BE2C (cell line): ENCODE measurements at places on chromosomes 6 and 20.

DNA sequence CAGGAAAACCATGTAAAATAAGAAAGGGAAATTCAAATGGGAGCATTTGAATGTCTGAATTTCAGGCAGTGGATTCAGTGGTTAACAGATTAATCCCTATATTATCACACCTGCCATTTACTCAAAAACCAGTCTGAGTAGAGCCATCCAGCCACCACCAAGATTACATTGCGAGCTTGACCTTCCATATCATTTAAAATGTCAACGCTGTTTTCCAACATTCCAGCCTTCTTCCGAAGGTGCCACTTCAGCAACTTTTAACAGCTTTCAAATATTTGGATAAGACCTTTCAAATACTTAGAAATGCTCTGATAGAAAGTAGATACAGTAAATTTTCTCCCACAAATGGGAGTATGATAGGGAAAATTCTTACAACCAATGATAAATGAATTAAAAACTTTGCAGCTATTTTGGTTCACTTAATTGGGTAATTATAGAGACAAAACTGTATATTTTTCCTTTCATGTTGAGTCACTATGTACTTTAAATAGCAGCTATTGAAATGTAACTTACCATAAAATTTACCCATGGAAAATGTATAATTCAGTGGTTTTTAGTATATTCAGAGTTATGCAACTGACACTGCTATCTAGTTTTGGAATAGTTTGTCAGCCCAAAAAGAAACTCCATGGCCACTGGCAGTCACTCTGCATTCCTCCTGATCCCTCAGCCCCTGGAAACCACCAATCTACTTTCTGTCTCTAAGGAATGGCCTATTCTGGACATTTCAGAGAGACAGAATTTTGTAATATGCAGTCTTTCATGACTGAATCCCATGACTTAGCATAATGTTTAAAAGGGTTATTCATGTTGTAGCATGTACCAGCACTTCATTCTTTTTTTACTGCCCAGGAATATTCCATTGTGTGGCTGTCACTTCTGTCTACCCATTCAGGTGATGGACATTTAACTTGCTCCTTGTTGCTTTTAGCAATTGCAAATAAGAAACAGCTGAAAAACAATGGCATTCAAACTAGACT lies 21.5 kb downstream of the EZR start:
- DNase-seq = no peak

DNA sequence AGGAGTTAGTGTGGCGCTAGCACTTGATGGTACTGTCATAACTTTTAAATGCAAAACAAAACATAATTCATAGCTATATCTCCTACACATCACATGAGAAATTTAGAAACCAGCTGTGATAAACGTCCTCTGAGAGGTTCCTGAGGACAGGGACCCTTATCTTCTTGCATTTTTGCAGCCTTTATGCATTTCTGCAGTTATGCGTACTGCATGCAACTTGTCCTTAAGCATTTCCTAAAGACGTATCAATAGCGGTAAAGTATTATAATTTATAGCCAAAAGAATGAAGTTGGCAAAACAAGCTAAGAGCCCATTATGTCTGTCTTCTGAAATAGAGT lies 1.7 kb downstream of the NAPB start:
- DNase-seq = no peak

- no peak for DNase-seq
These were observed 165.6 kb upstream of the OGFRL1 start for GRCh38 chr6:71123051-71123450.

DNA sequence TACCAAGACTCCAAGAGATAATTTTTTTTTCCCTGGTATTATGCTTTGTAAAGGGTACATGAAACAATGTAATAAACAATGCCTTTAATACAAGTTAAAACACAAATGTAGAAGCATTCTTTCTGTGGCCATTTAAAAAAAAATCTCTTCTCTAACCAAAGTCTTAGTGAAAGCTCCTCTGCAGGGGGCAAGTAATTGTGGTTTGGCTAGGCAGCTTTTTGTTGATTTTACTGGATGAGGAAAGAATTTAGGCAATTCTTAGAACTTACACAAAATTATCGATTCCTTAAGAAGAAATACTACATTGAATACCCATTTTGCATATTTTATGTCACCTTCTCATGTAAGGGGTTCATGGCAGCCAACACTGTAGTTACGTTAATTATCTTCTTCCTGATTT lies 12.4 kb downstream of the TFB1M start:
- DNase-seq = no peak

DNA sequence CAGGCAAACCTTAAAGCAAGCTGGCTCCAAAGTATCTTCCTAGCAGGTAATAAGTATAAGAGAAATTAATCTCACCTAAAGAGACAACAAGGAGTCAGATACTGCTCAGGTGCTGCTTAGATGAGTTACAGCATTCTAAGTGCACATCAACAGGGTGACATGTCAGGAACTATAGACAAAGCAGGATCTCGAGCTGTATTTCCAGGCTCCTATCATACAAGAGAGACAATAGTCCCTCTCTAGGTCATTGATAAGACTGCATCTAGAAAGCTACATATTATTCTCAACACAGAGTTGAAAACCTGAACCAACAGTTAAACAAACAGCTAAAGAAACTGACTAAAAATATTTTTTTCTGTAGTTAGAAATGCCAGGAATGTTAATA lies 3.9 kb downstream of the PTPRK start:
- peak; percentile 17 for DNase-seq

- DNase-seq = peak; percentile 69
These were observed 58.4 kb downstream of the TRIM38 start for GRCh38 chr6:26021001-26021349.

DNA sequence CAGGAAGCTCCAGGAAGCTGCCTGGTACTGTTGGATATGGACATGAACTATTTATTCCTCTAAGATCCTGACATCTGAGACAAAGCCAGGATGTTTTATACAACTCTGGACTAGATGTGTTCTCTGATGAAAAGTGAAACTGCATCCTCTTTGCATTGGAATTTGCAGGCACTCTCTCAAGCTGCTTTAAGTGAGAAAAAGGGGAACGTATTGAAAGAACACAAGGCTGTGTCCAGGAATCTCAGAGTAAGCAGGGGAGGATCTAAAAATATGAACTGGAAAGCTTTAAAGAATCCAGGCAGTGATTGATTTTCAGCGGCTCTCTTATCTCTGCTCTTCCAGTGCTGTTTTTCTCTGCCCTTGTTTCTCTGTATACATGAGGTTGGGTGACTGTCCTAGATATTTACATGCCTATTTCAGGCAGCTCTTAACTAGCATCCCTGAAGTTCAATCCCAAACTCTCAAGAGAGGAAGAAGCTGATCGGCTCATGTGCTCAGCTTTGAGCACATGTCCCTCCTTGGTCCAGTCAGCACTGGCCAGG lies 193.8 kb downstream of the PLCB4 start:
- DNase-seq = no peak

GRCh38 chr6:26103141-26103769 lies 16.0 kb downstream of the HFE start:
- DNase-seq = no peak

GRCh38 chr6:147829835-147830234 lies 321.3 kb downstream of the SAMD5 start:
- no peak for DNase-seq

- DNase-seq = peak; percentile 46
These were observed 984 bp downstream of the TNFRSF21 start for GRCh38 chr6:47308552-47309290.

- DNase-seq = no peak
These were observed 2.9 kb upstream of the TMEM74B start for GRCh38 chr20:1187605-1188171.

DNA sequence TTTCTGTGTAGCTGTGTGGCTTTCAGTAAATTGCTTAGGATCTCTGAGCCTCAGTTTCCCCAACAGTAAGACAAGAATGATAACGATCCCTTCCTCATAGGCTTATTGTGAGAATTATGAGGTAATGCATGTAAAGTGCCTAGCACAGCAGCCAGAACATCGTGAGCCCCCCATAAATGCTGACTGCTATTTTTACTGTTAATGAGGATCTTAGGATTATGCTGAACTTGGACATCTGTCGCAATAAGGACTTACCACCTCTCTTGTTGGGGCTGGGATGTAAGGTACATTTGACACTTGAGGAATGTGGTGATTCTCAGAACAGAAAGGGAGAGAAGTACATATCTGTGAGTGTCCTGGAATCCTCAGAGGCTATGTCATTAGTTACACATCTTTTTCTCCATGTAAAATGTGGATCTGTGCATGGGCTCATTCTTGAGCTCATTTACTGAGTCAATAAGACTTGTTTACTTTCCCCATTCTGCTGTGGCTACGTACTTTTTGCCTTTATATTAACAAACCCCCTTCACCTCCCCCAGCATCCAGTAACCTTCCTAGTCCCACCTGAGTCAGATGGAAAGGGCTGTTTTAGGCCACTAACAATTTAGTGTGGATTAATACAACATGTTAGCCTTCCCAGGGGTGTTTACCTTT lies 64.4 kb upstream of the PLEKHG1 start:
- DNase-seq = no peak

DNA sequence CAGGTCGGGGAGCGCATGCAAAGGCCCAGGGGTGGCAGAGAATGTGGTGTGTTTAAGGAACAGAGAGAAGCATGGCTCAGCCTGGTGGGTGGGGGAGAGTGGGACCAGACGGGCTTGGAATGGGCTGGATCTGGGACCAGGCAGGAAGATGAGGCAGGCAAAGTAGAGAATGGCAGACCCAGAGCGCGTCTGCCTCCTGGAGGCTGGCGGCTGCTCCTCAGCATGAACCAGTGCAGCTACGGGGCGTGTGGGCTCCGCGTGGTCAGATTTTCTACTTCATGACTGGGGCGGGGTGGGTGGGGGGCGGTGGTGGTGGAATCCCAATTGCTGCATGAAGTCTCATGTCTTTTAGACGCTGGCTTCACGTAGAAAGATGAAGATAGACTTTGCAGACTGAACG lies 135.6 kb downstream of the TFAP2C start:
- DNase-seq = no peak

- DNase-seq = peak; percentile 56
These were observed 130.6 kb upstream of the INSM1 start for GRCh38 chr20:20237093-20237959.

- DNase-seq = no peak
These were observed 12.8 kb upstream of the MAS1L start for GRCh38 chr6:29500594-29500993.

GRCh38 chr20:55830121-55830827 lies 175.0 kb downstream of the CBLN4 start:
- DNase-seq = no peak

- DNase-seq = no peak
These were observed 74.5 kb upstream of the MARCKS start for GRCh38 chr6:113782636-113783035.

DNA sequence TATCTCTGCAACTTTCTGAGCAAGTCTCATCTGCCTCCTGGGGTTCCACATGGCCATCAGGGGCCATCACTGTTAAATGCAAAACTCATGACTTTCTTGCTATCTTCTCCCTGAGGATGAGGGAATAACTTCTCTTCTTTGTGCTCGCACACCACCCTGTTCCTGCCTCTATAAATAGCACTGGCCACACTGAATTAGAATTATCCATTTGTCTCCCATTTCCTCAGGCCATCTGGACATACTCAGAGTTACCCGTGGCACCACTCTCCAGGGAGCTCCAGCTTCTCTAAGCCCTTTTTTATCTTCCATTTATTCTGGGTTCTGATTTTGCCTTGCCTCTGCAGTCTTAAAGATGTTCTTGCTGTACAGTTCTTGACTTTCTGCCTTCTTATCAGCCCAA lies 72.8 kb upstream of the ECI2 start:
- DNase-seq = no peak

DNA sequence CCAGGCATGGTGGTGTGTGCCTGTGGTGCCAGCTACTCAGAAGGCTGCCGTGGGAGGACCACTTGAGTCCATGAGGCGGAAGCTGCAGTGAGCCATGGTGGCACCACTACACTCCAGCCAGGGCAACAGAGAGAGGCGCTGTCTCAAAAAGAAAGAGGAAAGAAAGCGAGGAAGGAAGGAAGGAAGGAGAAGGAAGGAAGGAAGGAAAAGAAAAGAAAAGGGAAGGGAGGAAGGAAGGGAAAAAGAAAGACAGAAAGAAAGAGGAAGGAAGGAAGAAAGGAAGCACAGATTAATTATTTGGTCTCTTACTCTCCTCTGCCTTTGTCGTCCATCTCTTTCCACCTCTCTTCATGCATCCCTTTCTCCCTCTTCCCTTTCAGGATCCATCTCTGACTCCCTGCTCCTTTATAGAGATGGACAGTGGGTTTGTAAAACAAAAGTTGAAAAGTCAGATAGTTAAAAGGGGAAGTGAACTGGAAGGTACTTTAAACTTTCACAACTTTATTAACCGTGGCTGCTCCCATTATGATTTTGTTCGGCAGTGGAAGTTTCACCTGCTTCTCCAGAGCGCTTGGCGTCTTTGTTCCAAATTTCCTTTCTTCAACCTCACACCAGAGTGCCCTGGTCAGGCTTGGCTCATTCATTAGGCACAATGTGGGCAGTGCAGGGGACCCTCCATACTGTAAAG lies 1.5 kb downstream of the HLA-DQA1 start:
- DNase-seq = no peak

- DNase-seq = no peak
These were observed 22.6 kb upstream of the DYNLRB1 start for GRCh38 chr20:34493646-34494045.

DNA sequence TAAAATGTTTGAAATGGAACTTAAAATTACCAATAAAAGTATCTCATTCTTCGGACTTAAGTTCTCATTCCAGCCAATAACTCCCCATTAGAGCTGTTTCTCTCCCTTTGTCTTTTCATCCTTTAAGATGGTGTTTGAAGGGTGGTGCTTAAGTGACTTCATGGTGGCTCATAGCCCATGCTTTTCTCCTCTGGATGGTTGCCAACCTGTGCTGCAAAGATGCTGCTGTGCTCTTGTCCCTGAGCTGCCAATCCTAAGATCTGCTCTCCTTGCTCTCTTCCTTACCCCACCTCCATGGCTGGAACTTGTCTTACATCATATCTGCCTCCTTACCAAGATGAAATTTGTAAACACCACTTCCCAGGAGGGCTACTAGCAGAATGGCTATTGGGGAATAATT lies 31.6 kb upstream of the PNRC1 start:
- DNase-seq = peak; percentile 22

DNA sequence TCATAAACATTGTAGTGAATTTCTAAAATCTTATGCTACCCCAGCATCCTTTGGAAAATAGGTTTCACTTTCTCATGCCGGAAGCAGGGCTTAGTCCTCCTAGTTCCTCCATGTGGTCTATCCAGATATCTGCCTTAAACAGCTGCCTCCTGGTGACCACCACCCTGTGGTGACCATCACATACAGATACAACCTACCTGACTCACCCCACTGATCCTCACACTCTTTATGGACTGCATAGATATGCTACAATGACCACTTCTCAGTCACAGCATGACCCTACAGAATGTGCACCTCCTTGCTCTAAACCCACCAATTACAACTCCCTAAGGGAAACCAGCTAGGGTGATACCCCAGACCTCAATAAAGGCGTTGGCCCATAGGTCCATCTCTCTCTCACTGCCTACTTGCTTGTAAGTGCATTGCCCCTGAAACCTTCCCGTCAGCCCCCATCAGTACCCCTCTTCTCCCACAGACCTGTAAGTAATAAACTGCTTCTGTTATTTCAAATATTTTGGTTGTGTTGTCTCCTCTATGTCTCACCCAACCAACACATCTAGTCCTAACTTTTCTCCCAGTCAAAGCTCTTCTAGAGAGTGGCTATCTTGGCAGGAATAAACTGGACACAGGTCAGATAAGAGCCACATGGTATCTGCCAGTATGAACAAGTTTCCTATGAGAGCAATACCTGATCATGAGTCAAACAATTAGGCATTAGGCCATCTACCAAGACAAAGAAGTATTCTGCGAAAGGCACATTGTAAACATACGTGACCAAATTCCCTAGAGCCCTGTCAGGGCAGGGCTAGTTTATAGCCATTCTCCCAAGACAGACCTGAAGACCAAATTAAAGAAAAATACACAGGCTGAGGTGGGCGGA lies 39.4 kb upstream of the PLEKHG1 start:
- no peak for DNase-seq
